ENCODE measurements at places on chromosomes 3 and 15.

DNA sequence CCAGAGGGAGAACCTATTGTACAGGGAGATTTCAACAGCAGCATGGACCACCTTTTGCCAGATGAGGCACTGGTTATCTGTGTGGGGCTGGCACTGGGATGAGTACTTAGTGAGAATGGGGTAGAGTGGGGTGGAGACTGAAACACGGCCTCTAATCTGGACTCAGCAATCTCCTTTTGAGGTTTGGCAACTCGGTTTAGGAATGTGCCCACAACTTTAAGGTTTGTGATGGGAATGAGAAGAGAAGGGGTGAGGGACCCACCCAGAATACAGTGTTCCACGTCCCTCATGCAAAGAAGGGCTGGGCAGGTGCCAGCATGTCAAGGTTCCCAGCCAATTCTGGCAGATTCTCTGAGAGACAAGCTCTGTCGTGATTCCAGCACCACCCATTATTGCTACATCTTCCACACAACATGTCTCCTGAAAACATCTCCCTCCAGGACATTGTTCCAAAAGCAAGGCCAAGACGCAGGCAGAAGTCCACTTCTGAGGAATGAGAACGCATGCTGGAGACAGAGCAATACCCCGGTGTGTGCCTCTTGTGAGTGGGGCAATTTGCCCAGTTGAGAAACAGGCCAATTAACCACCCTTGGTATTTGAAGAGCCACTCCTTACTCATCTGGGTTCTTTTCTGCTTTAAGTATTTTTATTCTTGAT lies 37.5 kb upstream of the CCR4 start:
- DNase-seq: no peak

- peak; percentile 80 for DNase-seq
These were observed 4.9 kb upstream of the ALAS1 start for GRCh38 chr3:52193065-52193464.

DNA sequence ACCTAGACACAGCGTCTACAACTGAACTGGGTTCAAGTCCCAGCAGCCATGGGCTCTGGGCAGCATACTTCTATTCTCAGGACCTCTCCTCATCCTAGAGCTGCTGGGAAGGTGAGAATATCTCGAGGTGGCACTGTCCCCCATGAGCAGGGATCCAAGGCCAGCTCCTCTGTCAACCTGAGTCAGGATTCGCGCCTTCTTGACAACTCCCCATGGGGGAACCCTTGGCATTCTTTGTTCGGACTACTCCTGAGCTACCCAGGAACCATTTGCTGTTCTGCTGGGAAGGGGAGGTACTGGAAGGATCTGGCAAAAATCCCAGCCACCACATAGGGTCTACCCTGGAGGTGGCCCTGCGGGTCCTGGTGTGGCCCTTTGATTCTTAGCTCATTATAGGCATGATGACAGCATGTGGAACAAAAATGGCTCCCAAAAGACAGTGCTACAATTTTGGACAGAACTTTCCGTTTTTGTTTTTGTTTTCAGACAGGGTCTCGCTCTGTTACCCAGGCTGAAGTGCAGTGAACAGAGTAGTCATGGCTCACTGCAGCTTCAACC lies 22.3 kb downstream of the PLXNB1 start:
- DNase-seq: no peak

DNA sequence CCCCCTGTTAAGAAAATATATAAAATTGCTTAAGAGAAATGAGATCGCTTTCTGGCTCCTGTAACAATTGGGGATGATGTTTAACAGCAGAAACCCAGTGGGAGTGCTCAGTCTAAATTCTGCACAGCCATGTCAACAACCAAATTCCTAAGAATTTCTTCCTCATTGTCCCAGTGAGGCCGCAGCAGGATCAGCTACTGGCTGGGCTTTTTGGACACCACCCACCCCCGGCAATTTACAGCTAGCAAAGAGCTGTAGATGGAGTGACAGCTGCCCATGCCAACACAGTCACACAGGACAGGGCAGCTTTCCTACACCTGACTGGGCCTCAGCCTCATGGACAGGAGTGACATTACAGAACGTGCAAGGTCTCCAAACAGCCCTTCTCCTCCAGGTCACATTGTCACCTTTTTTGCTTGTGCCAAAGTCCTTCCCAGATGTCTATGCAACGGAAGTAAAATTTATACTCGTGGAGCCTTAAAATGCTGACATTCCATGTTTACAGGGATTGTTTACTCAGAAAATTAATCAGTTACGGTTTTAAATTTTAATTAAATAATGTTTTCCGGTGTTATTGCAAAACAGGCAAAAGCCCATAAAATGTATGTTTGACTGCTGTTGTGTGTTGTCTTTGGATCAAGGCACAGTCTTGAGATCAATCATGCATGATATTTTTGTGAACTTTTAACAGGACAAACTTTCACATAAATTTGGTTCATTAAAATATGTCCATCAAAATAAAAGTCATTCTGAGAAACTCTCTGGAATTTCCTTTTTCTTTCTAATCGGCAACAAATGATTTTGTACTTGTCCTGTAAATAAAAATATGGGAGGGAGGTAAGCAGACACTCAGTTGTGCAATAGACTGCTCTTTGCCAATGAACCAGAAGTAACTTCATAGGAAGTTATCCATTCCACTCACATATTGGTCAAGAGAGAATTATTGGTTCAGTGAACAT lies 943.2 kb downstream of the MCTP2 start:
- DNase-seq: no peak

GRCh38 chr3:58899159-58899952 lies 150.5 kb downstream of the CFAP20DC start:
- DNase-seq: no peak

- DNase-seq: no peak
These were observed 66.0 kb downstream of the KBTBD8 start for GRCh38 chr3:67064105-67064504.

DNA sequence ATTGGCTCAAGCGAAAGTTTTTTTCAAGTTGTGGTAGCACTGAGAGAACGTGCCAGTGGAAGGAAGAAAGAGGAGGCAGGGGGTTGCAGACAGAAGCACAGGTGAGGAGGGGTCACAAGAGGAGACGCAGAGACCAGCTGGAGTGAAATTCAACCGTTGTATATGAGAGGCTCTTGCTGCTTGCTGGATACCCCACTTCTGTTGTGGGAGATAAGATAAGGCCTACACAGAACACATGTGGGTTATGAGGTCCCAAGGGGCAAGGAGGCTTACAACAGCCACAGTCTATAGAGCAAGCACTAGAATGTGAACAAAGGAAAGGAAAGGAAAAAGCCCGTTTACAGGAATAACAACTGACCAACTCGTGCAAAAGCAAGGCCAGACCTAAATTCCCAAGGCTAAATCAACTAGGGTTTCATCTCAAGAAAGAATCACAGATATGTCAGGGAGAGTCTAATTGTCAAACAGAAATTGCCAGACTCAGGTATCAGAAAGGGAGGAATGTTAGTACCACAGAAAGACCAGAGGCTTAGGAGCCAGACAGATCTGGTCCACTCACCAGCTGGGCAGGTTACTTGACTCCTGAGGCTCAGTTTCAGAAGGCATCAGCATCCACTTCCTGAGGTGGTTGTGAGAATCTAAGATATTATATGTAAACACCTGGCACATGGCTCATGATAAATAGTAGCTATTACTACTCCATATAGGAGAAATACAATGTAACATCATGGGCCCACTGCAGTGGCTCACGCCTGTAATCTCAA lies 60.9 kb downstream of the MSL2 start:
- no peak for DNase-seq

DNA sequence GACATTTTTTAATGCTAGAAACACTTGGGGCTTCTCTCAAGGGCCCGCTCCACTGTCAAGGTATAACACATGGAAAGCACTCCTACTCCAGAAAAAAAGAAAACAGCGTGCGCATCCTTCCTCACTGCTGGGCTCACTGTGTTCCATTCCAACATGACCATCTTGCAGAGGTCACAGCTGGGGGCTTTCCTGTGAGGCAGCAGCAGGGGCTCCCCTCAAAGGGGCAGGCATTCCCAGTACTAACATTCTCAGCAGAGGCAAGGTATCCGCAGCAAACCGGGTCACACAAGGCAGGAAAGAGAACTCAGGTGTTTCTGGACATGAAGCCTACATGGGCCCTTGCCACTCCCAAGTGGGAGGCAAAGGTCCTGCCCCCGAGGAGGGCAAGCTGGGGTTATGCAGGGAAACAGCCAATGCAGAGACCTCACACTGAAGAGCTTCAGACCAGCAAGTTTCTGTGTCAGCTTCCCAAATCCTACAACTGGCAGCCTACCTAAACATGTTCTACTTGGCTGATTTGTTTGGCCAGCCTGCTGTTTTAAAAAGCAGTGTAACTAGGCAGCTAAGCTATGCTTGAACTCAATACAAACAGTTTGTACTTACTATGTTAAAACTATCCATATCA lies 6.4 kb downstream of the BDH1 start:
- no peak for DNase-seq

- no peak for DNase-seq
These were observed 117.0 kb downstream of the WNT7A start for GRCh38 chr3:13762906-13763305.

- no peak for DNase-seq
These were observed 8.3 kb upstream of the PIGZ start for GRCh38 chr3:196976941-196977340.

GRCh38 chr3:188253800-188254452 lies 100.0 kb downstream of the LPP start:
- no peak for DNase-seq

GRCh38 chr15:80841541-80841940 lies 62.4 kb downstream of the CEMIP start:
- no peak for DNase-seq

GRCh38 chr15:48962662-48963523 lies 826 bp downstream of the SHC4 start:
- DNase-seq: no peak

GRCh38 chr3:178588628-178589027 lies 52.4 kb downstream of the KCNMB2 start:
- DNase-seq: no peak

- peak; percentile 59 for DNase-seq
These were observed 10.1 kb downstream of the RCN2 start for GRCh38 chr15:76941636-76942035.

DNA sequence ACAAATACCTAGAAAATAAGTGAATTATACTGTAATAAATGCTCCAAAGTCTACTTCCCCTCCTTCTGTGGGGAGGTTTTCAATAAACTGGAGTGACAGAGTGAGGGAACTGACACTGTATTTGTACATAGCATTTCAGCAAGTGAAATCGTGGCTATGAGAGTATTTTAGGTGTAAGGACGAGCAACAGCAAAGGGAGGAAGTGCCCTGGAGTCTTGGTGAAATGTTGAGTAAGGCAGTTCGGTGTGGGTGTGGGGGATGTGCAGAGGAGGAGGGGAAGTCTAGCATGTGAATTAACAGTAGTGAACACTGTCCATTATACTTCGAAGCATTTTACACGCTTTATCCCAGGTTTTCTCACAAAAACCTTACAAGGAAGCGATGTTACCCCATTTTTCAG lies 18.1 kb upstream of the P2RY13 start:
- DNase-seq: peak; percentile 87

GRCh38 chr3:76888856-76889255 lies 151.0 kb upstream of the ROBO2 start:
- peak; percentile 13 for DNase-seq

- DNase-seq: no peak
These were observed 119.7 kb downstream of the CD47 start for GRCh38 chr3:107970993-107971580.

DNA sequence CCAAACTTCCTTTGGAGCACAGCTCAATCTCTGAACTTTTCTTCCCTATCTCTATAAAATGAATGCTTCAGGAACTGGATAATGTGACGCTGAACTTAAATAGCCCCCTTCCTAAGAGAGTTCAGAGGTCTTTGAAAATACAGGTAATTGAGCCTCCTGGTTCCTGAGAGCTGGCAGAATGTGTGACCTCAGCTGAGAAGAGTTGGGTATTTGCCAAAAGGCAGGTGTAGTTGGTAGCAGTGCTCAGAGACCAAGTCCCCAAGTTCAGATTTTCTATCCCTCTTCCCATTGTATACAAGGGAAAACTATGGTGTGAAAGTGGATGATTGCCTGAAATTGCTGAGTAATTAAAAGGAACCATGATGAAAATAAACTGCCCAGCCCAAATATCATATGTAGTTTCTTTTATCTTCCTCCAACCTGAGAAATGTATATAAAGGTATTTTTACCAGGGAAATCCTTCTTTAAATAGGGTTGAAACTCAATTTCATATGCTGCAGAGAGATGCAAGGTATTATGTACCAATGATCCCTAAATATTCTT lies 154.6 kb upstream of the ICE2 start:
- no peak for DNase-seq

GRCh38 chr3:159982442-159982974 lies 6.1 kb upstream of the IL12A start:
- DNase-seq: no peak

- no peak for DNase-seq
These were observed 655 bp upstream of the RAB11A start for GRCh38 chr15:65868546-65869125.

DNA sequence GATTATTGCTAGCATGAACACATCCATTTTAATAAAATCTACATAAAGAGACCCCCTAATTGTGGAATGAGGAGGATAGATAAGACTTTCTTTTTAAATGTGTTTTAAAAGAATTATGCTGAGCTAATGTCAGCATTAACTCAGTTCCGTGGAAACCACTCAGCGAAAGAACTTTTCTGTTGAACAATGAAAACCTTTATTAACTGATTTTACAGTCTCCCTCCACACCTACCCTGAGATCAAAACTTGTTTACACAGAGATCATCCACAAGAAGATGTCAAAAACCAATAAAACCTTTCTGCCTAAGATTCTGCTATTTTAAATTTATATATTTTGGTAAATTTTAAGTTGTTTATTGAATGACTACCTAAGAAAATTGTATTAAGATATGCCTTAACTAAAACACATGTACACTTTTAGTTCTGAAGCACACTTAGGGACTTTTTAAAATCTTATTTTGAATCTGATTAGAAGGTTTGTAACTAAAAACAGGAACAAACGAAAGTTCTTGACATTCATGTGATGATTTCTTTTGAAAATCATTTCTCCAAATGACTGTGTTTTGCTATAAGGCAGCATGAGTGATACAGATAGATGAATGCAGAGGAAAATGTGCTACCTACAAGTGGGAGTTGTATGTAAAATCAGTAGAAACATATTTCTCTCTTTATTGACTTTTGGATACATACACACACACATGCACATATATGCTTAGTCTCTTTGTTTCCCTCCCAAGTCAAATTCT lies 369.0 kb downstream of the UNC13C start:
- DNase-seq: no peak

DNA sequence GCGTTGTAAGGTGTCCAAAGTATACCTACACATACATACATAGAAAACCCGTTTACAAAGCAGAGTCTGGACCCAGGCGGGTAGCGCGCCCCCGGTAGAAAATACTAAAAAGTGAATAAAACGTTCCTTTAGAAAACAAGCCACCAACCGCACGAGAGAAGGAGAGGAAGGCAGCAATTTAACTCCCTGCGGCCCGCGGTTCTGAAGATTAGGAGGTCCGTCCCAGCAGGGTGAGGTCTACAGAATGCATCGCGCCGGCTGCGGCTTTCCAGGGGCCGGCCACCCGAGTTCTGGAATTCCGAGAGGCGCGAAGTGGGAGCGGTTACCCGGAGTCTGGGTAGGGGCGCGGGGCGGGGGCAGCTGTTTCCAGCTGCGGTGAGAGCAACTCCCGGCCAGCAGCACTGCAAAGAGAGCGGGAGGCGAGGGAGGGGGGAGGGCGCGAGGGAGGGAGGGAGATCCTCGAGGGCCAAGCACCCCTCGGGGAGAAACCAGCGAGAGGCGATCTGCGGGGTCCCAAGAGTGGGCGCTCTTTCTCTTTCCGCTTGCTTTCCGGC lies 318.6 kb downstream of the FGF12 start:
- DNase-seq: no peak
